ENCODE measurements at places on chromosomes 3 and 15. TPM values are rescaled to one million over a fixed set of nuclear protein-coding genes. Genes with fewer than 3 reads are reported as not detected.

DNA sequence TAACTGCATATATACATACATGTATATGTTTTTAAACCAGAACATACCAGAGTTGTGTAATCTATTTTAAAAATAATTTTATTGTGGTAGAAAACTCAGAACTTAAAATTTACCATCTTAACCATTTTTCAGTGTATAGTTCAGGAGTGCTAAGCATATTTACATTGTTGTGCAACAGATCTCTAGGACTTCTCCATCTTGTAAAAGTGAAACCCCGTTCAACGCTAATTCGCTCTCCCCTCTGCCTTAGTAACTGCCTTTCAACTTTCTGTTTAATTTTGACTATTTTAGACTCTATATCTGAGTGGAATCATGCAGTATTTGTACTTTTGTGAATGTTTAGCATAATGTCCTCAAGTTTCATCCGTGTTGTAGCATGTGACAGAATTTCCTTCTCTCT lies 51.8 kb upstream of the SSR3 start:
- DNase-seq = no peak

DNA sequence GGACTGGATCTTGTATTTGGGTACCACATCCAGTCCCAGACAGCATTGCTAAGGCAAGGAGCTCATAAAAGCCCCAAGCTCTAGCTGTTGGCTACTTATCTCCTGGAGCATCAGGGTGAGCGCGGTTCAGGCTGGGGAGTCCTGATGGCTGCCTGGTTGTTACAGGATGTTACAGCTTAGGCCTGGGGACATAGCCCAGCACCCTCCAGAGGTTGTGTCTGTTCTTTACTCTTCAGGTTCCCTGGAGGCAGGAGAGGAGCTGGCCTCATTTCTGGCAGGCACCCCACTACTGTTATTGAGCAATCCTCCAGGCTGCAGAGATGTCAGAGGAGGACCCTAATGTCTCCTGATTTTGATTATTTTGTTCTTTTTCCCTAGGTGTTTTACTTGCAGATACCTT lies 26.6 kb downstream of the APBA2 start:
- DNase-seq = no peak

- DNase-seq = no peak
Measured at GRCh38 chr3:19357947-19358346, 209.6 kb downstream of the KCNH8 start.

DNA sequence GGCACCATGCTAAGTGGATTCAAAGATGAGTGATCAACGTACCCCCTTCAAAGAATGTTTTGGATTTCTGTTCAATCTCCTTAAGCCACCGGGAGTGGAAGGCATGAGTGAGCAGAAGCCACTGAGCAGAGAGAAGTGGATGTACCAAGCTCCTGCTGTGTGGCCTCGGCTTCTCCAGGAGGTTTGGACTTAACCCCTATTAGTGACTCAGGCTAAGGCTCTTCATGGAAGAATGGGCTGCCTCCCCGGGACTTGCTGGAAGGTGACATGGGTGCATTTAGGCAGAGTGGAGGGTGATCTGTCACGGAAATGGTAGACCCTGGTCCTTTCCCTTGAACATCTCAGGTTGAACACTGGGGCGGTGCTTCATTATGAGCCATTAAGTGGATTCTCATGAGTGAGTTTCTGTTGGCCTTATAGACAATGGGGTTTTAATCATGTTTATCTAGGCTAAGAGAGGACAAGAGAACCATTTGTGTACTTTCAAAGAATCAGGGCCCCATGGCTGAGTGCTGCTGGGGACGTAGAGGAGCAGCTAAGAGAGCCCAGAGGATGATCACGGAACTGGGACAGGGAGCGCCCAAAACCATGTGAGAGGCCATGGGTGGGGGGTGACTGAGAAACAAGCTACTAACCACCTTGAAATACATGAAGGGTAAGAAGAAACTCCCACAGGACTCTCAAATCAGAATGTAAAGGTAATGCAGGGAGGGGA lies 62.2 kb downstream of the HES1 start:
- DNase-seq = no peak

DNA sequence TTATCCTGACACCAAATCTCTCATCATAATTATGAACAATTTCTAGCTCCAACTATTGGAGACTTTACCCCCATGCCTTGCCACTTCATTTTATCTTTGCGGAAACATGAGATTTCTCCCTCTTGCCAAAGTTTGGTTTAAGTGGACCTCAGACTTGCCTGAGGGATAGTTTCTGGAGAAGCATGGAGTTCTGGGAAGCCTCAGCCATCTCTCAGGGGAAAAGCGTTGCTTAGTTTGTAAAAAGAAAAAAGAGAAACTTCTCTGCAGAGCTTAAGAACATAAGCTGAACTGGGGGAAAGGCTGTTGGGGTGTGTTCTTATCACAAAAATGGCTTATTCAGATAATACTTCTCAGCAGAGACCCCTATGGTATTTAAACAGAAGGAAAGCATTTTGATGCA lies 347.4 kb upstream of the ADAMTS9 start:
- DNase-seq = no peak

GRCh38 chr15:82812994-82813393 lies 3.6 kb downstream of the WHAMM start:
- DNase-seq = no peak

- no peak for DNase-seq
Measured at GRCh38 chr15:44307712-44308111, 19.2 kb downstream of the GOLM2 start.

- no peak for DNase-seq
Measured at GRCh38 chr3:26308454-26308853, 314.1 kb upstream of the LRRC3B start.

DNA sequence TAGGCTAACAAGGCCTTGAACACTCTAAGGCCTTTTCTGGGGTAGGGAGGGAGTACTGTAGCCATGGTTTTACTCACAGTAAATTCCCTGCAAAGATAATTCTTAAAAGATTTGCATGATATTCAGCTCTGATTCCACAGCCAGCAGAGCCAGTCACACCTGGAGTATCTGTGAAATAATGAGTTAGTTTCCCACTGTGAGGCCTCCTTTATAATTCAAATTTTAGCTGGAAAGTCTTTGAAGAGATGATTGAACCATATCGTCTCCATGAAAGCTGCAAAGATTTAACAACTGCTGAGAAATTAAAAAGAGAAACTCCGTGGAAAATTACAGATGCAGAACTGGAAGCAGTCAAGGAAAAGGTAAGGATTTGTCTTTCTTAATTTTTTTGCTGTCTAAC lies 32.3 kb upstream of the DUT start:
- no peak for DNase-seq

- DNase-seq = no peak
Measured at GRCh38 chr3:195198426-195199346, 72.3 kb downstream of the XXYLT1 start.

- DNase-seq = no peak
Measured at GRCh38 chr3:16937326-16937845, 52.6 kb downstream of the PLCL2 start.

Gene DNASE1L3
- 2.1 TPM for polyA plus RNA-seq

Gene AVEN
- polyA plus RNA-seq = 10.6 TPM

Gene MKRN3
- not detected for polyA plus RNA-seq

Gene ROBO2
- polyA plus RNA-seq = 0.45 TPM

Gene CFAP100
- polyA plus RNA-seq = not detected
